Muscle of leg (tissue), 16 donors: ENCODE measurements at places on chromosomes 11 and 22.
A peak's percentile ranks its signal among the peaks of the same experiment; 100 is the strongest.

- DNase-seq: peak; percentile 55
Observed at GRCh38 chr22:37627545-37627944, 11.9 kb upstream of the SH3BP1 start.

- no peak for DNase-seq
Observed at GRCh38 chr11:78426845-78427244, 9.2 kb upstream of the GAB2 start.

- no peak for DNase-seq
Observed at GRCh38 chr11:71913756-71914526, 14.5 kb downstream of the XNDC1N start.

DNA sequence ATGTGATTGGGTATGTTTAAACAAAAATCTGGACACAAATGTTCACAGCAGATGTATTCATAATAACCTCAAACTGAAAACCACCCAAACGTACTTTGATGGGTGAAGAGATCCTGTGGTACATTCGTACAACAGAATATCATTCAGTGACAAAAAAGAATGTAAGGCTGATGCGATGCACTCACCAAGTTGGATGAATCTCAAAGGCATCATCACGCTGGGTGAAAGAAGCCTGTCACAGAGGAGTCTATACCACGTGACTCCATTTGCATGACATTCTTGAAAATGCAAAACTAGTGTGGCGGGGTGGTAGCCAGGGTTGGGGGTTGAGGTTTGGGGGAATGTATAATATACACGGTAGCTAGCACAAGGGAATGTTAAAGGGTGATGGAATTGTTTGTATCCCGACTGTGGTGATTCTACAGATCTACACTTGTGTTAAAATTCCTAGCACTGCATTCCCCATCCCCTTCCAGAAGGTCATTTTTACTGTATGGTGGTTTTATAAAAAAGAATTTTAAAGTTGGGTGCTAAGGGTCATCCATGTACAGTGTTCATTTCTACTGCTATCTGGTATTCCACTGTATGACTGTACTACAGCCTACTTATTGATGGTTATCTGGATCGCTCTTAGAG, 35.0 kb upstream of the SLC25A1 start:
- no peak for DNase-seq

DNA sequence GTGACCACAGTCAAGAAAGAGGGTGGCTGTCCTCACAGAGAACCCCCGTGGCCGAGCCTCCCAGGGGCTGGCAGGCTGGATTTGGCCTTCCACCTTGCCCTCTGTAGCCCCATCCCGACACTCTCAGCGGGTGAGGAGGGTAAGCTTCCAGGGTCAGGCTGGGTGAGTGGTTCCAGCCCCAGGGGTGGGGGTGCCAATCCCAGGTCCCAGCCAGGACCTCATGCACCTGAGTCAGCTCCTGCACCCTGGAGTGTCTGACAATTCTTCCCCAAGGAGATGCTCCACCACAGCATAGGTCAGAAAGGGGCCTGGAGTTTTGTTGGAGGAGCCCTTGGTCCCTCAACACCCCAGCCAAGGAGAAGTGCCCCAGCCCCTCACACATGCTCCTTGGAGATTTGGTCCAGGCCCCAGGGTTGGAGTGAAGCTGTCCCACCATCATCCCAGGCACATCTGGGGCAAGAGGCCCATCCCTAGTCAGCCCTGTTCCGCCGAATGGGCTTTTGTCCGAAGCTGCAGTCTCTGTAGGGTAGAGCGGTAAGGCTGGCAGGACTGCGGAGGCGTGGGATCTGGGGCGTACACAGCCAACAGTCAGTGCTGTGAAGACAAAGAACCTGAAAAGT, 8.4 kb downstream of the LINC01488 start:
- no peak for DNase-seq

GRCh38 chr11:19931141-19931770, 218.6 kb downstream of the NAV2 start:
- peak; percentile 87 for DNase-seq

DNA sequence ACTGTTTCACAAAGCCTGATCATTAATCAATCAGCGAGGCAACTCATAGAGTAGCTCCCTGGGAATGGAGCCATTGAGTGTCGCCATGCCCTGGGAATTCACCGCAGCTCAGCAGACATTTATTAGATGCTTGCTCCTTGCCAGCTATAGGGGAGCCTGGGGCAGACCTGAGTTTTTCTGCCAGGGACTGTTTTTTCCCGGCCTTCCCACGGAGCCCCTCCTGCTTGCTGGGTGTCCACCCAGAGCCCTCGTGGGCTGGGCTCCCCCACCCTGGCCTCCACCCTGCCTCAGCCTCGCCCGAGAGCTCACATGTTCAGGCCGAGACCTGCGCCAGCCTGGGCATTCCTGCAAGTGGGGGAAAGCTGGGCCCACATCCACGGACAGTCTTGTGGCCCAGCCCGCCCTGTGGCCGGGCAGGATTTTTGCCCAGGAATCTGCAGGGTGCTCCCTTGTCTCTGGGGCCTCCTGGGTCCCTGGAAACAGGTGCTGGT, 64.9 kb downstream of the SMIM38 start:
- no peak for DNase-seq

DNA sequence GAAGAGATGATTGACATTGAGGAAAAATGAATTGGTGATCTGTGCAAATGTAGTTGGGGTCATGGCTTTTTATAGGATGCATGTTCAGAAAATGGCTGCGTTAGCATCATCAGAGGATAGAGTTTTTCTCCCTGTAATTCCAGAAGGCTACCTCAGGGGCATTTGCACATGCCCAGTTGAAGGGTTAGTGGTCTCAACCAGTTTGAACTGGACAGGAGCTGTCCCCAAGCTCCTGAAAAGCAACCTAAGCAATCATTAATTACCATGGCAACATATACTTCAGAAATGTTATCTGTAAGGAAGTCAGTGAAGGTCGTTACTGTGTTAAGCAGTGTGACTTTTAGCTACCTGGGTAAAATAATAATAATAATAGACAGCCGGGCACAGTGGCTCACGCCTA, 29.3 kb downstream of the TUG1 start:
- no peak for DNase-seq

GRCh38 chr11:61473370-61474012, 35.1 kb upstream of the LRRC10B start:
- DNase-seq: no peak

DNA sequence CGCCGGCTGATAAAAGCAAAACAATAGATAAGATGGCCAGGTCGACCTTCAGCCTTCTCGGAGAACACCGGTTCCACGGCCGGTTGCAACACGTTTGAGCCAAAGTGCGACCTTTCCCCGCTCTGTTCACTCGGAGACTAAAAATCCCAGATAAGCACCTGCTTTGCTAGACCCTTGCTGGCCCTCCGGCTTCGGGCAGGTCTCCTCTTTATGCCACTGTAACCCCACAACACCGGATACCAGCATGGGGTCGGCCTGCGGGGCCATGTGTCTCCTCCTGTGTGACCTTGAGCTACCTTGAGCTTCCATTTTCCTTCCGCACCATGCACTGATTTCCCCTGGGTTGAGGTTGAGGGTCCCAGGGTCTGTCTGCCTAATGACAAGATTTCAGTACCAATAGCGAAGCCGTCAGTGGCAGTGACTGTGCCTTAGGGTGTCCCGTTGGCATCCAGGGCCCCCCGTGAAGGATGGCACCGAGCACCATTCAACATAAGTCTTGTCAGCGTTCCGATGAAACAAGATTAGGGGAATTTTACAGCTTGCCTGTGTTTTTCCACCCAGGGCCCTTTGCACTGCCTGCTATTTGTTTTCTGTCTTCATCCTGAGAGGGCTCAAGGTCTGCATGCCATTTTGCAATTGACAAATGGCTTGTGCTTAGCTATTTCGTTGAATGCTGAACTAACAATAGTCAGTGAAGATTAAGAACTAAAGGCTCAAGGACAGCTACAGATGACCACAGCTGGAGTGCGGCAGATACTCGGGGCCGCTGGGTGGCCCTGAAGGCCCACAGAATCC, 118.6 kb downstream of the KCNQ1 start:
- no peak for DNase-seq
